Activated T-cell treated with anti-CD3 and anti-CD28 coated beads for 48 hours (primary cell): ENCODE measurements at places on chromosomes 2 and 18.

DNA sequence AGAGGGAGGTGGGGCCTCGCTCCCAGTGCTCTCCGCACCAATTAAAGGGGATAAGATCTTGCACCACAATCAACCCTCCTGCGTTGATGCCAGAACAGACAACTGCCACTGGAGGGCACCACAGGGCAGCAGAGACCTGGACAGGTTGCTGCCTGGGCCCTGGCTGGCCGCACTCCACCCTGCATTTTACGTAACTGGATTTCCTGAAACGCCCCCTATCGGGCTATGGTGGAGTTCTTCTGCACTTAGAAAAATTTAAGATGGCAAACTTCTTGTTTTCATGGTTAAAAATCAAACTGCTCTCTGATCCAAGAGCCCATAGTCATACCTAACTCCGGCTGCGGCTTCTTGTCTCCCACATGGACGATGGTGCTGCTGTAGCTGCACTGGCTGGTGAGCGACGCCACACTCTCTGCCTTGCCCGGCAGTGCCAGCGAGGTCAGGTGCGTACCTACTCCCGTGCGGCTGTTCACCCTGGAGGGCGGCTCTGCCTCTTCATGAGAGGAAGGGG is 16.8 kb upstream of the HES6 start:
- peak; percentile 59 for DNase-seq

DNA sequence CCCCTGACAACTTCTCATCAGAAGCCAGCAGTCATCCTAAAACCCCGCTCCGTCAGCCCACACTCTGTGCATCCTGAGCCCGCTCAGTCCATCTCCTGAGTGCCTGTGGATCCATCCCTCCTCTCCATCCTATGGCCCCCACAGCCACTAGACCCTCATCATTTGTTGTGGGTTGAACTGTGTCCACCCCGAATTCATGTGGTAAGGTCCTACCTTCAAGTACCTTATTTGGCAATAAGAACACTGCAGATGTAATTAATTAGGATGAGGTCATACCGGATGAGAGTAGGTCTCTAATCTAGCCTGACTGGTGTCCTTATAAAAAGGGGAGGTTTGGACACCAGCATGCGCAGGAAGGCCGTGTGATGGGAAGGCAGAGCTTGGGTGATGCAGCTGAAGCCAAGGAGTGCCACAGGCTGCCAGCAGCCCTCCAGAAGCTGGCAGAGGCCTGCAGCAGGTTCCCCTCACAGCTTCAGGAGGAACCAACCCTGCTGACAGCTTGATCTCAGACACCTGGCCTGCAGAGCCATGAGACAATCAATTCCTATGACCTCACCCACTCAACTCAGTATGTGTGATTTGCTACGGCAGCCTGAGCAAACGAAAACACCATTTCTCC is 192.4 kb downstream of the ZBTB7C start:
- DNase-seq, result no peak

GRCh38 chr18:79447703-79448367 is 52.1 kb downstream of the NFATC1 start:
- no peak for DNase-seq

DNA sequence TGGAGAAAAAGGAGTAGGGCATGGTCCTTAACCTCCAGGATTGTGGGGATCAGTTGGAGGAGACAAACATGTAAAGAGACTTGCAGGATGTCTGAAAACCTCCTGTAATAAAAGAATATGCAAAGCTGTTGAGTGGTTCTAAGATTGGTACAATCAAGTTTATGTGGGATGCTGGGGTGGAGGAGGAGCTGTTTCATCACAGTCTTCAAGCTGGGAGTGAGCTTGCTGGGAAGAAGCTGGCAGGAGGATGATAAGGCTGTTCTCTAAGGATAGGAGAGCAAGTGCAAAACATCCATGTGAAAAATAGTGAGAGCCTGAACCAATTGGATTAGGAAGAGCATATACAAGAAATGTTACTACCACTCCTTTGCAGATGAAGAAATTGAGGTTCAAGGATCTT is 161.9 kb upstream of the CRIM1 start:
- DNase-seq, result no peak

GRCh38 chr2:162749994-162750393 is 88.6 kb downstream of the KCNH7 start:
- DNase-seq, result no peak

- no peak for DNase-seq
Measured at GRCh38 chr2:158935617-158936016, 32.8 kb upstream of the TANC1 start.

DNA sequence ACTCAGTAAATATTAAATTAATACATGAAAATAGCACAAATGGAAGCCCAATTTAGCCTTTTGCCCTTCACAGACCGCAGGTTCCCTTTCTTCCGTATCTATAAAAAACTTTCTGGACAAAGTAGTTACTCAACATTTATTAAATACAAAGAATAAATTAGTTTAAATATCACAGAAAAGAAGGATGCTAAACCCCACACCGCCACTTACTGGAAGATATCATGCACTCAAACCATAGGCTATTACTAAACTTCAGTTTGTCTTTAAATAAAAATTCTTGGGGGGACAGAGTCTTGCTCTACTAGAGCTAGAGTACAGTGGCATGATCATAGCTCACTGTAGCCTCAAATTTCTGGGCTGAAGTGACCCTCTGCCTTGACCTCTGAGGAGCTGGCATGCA is 120.7 kb upstream of the FHL2 start:
- no peak for DNase-seq

- DNase-seq, result no peak
Measured at GRCh38 chr2:185202381-185202780, 536.2 kb upstream of the FSIP2 start.

DNA sequence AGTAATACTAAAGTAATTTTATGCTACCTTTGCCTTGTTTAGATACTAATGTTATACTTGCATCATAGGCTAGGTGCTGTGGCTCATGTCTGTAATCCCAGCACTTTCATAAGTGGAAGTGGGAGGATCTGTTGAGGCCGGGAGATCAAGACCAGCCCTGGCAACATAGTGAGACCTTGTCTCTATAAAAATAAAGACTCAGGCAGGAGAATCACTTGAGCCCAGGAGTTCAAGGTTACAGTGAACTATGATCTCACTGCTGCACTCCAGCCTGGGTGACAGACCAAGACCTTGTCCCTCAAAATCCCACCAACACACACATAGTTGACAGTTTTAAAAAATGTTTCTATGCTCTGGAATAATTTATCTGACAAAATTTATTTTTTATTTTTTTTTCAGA is 6.9 kb upstream of the DNAJC27 start:
- DNase-seq, result no peak
